Fibroblast of skin of abdomen (primary cell): ENCODE measurements at places on chromosomes 7 and 10.

GRCh38 chr7:22442882-22443369 lies 57.1 kb downstream of the STEAP1B start:
- DNase-seq, result no peak

GRCh38 chr7:29063872-29064271 lies 82.5 kb downstream of the CPVL start:
- DNase-seq, result no peak

DNA sequence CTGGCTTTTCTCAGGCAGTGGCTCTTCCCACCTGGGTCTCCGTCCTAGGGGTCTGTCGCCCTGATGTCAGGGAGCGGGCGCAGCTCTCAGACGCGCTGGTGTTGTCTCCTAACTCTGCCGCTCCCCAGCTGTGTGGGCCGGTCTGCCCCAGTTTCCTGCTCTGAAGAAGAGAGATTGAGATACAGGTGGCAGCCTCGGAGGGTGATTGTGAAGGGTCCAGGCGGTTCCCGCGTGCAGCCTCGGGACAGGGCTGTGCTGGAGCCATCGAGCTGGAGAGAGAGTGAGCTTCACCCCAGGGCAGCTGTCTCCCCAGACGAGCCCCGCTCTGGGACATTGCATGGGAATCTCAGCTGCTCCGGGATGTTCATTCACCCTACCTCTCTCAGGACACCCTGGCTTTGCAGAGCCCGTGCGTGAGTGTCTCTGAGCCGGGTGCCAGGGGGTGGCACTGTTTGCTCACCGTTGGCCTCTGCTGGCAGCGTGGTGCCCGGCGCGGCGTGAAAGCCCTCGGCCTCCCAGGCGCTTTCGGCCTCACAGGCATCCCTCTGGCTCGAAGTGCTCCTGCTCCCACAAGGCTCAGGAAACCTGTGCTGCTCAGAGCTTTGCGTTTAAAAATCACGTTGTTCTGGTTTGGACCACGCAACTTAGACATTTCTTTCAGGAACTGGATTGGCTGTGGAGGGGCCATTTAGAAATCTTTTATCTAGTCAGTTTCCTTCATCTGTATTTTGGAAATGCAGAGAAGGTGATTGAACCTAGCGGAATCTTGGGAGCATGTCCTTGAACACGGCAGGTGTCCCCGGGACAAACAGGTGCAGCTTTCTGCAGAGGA lies 33.8 kb upstream of the ZFAND2A start:
- DNase-seq, result peak; percentile 25

GRCh38 chr10:113397047-113397446 lies 155.8 kb upstream of the HABP2 start:
- DNase-seq, result no peak

DNA sequence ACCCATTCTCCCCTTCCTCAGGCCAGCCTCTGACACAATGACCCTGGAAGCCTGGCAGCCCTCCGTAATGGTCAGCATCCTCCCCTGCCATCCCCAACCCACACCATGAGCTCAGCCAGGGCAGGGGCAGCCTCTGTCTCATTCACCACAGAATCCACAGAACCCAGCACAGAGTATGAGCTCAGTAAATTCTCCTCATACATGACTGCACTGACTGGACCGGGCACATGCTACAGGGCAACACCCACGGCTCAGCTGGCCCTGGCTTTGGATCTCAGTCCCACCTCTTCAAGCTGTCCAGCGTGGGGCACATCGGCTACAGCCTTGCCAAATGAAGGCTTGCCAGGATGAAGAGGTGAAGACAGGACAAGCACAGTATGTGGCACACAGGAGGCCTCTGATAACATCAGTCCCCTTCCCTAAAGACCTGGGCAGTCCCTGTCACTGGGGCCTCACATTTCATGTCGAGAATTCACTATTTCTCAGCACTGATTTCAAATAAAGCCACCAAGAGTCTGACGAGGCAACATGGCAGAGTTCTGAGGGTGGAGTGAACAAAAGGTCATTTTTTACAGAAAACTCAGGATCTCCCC lies 7.9 kb downstream of the GPRIN2 start:
- no peak for DNase-seq

DNA sequence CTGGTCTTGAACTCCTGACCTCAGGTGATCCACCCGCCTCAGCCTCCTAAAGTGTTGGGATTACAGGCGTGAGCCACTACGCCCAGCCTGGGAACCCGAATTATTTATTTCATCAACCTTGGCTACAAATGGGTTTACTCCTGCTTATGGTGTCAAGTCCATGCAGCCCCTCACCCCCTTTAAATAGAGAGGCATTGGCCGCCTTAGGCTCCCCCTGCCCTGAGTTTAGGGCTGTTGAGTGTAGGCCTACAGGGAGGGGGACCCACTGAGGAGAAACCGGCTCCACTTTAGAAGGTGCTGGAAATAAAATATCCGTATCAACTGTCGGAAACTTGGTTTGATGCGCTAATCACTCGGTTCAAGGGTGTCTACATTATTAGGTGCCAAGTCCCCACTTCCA lies 8.7 kb upstream of the SP8 start:
- DNase-seq, result no peak

- no peak for DNase-seq
Measured at GRCh38 chr10:22501413-22501812, 156.1 kb downstream of the SPAG6 start.

- DNase-seq, result no peak
Measured at GRCh38 chr7:4861673-4862072, at the start of gene PAPOLB. PAPOLB (minus strand) TSS chr7:4862030; CDS start chr7:4861810, 220 bp downstream.

GRCh38 chr10:86287966-86288579 lies 78.5 kb downstream of the GRID1 start:
- no peak for DNase-seq

DNA sequence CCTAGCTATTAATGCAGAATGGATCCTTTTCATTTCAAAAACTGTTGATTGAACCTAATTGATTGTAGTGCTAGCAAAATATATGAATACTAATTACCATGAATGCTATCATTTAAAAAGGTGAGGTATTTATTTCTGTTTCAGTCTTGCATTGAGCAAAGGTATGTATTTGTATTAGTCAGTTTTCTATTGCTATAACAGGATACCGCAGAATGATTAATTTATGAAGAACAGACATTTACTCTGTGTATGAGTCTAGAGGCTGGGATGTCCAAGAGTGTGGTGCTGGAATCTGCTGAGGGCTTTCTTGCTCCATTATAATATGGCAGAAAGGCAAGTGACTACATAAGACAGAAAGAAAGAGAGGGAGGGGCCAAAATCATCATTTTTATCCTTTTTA lies 199.2 kb downstream of the KIF20B start:
- DNase-seq, result no peak

DNA sequence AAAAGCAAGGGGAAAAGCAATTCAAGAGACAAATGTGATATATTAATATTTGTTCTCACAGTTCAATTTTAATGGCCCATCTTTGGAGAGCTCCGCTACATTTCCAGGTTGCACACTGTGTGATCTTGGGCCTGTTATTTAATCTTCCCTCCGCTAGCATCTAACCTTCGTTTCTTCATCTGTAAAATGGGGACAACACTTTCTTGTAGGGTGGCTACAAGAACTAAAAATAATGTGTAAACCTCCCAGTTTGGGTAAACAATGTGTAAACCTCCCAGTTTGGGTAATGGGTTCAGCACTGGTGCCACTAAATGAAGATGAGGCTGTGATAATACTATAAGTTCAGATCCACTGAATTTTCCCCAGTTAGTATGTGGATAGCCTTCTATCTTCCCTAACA lies 99.5 kb downstream of the CDK6 start:
- no peak for DNase-seq

- DNase-seq, result no peak
Measured at GRCh38 chr7:70237831-70238575, 639.7 kb downstream of the AUTS2 start.

- no peak for DNase-seq
Measured at GRCh38 chr7:66631471-66631870, 2.8 kb downstream of the KCTD7 start.

GRCh38 chr7:136066304-136067143 lies 89.4 kb upstream of the MTPN start:
- no peak for DNase-seq

- no peak for DNase-seq
Measured at GRCh38 chr10:97416565-97416964, 9.4 kb upstream of the PGAM1 start.

- peak; percentile 68 for DNase-seq
Measured at GRCh38 chr10:7300384-7300971, 110.4 kb downstream of the SFMBT2 start.

DNA sequence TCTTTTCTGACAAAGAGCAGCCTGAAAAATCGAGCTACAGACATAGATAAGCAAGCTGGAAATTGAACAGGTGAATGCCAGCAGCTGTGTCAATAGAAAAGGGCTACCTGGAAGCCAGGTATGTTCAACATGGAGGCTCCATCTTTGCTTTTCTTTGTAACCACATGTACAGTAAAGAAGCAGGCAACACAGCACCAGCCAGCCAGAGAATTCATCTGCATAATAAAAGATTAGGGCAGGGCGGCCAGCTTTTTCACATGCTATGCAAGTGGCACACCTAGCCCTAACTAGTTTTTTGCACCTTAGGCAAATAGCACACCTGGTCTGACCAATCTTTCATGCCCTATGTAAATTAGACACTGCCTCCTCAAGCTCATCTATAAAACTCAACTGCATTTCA lies 25.7 kb downstream of the COG5 start:
- DNase-seq, result no peak
